Left lung (tissue), 14 donors: ENCODE measurements at places on chromosomes 12 and 14. TPM values are rescaled to one million over a fixed set of nuclear protein-coding genes. Genes with fewer than 3 reads are reported as not detected.

DAO gene
- total RNA-seq = not detected

NOXRED1 gene
- 0.45 TPM for total RNA-seq

HOXC12 gene
- not detected for total RNA-seq

PKP2 gene
- total RNA-seq = 1.5 TPM

SLC5A8 gene
- total RNA-seq = 1.0 TPM

USP44 gene
- total RNA-seq = 13.4 TPM

GRCh38 chr12:24695657-24696329 lies 253.1 kb downstream of the BCAT1 start:
- no peak overlapping the region for H3K27ac ChIP-seq
- no peaks in the 10 kb centered on the region for H3K36me3 ChIP-seq
- H3K4me1 ChIP-seq = peaks cover 13% of the 10 kb centered on the region
- no peaks in the 10 kb centered on the region for H3K27me3 ChIP-seq

GRCh38 chr14:91872011-91872501 lies 4.7 kb upstream of the TC2N start:
- no peak overlapping the region for H3K4me3 ChIP-seq
- DNase-seq = no peak
- no peaks in the 10 kb centered on the region for H3K27me3 ChIP-seq
- peak overlapping the region; percentile 68 for H3K27ac ChIP-seq
- peaks cover 7% of the 10 kb centered on the region for H3K36me3 ChIP-seq

- H3K36me3 ChIP-seq = no peaks in the 10 kb centered on the region
- H3K4me1 ChIP-seq = peaks cover 3% of the 10 kb centered on the region
- no peak for DNase-seq
- no peak overlapping the region for H3K27ac ChIP-seq
Observed at GRCh38 chr12:67774983-67775587, 126.5 kb downstream of the DYRK2 start.

DNA sequence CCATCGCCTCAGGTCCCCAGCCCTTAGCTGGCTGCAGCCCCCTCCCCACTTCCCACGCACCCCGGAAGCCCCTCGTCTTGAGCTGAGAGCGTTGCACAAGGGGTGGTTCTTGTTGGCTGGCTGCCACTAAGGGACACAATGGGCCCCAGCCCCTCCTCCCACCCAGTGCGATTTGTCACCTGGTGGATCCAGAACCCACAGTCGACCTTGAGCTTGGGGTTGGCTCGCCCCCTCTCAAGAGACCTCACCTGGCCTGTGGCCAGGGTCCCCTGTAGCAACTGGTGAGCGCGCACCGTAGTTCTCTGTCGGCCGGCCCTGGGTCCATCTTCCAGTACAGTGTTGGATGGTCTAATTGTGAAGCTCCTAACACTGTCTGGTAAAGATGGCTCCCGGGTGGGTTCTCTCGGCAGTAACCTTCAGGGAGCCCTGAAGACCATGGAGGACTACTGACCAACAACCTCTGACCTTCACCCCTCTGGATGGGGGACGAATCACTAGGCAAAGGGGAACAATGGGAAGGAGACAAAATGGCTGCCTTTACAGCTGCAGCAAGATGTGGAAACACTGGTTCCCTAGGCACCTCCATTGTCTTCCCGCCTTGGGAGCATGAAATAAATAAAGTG lies 6.6 kb downstream of the PHB2 start:
- peak overlapping the region; percentile 83 for H3K27ac ChIP-seq
- H3K4me3 ChIP-seq = peak overlapping the region; percentile 47
- no peaks in the 10 kb centered on the region for H3K27me3 ChIP-seq

DNA sequence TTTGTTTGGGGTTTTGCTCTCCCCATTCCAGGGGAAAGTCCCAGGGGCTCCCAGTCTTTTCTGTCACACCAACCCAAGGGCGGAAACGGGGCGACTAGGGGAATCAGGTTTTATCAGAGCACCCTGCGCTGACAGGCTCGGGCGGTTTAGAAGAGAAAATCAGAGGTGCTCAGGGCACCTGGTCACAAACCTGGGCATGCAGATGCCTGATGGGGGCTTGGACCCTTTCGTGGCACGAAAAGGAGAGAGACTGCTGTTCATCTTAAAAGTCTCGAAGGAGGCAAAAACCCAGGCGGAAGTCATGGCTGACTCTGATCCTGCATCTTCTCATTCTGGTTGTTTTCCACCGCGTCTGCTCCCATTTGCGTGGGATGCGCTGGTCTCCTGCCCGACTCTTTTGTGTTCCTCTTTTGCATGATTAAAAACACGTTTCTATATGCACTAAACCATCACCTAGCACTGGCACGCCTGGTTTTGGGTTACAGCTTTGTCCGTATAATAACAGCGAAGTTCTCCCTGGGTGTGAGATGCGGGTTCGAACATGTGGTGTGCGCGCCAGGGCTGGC lies 13.2 kb downstream of the OTX2 start:
- no peaks in the 10 kb centered on the region for H3K4me1 ChIP-seq
- H3K4me3 ChIP-seq = no peak overlapping the region
- H3K36me3 ChIP-seq = no peaks in the 10 kb centered on the region
- H3K27ac ChIP-seq = no peak overlapping the region

DNA sequence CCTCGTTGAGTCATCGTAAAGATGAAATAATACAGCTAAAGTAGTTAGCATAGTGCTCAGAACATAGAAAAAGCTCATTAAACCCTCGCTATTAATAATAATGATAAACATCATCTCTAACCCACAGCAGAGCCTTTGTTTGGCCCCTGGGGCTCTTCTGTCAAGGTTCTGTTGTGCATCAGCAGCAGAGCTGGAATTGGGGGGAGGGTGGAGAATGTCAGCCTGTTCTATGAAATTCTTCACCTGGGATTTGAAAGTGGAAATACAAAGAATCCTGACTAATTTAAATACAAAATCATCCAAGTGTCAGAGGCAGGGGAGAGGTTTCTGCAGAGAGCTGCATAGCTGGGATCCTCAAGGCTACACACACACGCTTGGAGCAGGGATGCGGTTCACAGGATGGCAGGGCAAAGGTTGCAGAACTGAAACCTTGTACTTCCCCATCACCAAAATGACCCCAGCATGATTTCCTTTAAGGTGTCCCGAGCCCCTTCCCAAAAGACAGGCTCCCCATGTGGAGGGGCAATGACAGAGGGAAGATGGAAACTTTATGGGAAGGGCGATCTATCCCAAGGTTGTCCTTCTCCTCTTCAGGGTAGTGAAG lies 71.8 kb downstream of the DAD1 start:
- no peaks in the 10 kb centered on the region for H3K36me3 ChIP-seq
- H3K4me3 ChIP-seq = no peak overlapping the region
- H3K4me1 ChIP-seq = peaks cover 5% of the 10 kb centered on the region
- no peak overlapping the region for H3K27ac ChIP-seq
- no peak for DNase-seq

GRCh38 chr12:22325218-22325617 lies 9.3 kb downstream of the ST8SIA1 start:
- no peaks in the 10 kb centered on the region for H3K27me3 ChIP-seq
- no peak overlapping the region for H3K27ac ChIP-seq
- no peak overlapping the region for H3K4me3 ChIP-seq
- H3K4me1 ChIP-seq = peaks cover 4% of the 10 kb centered on the region
- no peaks in the 10 kb centered on the region for H3K36me3 ChIP-seq

DNA sequence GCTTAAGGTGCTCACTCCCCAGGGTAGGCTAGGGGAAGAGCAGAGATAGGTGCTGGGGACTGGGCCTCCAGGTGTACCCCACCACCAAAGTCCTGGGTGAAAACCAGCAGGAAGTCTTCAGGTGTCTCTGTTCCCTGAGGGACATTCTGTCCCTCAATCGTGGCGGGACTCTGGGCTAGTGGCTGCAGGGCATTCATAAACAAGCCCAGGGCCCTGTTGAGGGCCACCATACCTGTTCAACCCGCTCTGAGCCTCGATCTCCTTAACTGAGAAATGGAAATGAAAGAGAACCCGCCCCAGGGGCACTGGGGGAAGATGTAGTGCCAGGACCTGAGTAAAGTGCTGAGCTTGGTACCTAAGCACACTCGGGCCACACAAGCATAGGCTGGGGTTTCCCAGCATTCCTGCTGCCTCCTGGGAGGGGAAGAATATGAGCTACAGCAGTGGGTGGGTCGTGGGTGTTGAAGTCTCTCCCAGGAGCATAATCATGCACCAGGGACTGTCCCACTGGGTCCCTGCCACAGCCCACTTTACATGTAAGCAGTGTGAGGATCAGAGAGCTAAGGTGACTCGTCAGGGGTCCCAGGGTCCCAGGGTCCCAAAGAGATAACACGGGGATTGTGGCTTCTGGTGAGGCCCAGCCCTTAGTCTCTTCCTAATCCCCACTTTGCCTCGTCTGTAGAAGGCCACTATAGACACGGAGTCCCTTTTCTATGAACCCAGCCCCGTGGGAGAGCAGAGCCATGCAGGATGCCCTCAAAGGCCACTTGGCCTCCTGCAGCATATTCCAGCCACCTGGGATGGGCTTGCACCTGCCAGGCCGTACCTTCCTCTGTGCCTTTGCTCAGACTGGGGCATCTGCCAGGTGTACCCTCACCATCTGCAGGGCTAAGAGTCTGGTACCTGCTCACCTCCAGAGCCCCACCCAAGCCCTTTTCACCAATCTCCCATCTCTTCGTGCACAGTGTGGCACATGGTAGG lies 14.4 kb downstream of the FAM222A start:
- H3K4me1 ChIP-seq = no peaks in the 10 kb centered on the region
- no peak overlapping the region for H3K4me3 ChIP-seq
- DNase-seq = no peak

DNA sequence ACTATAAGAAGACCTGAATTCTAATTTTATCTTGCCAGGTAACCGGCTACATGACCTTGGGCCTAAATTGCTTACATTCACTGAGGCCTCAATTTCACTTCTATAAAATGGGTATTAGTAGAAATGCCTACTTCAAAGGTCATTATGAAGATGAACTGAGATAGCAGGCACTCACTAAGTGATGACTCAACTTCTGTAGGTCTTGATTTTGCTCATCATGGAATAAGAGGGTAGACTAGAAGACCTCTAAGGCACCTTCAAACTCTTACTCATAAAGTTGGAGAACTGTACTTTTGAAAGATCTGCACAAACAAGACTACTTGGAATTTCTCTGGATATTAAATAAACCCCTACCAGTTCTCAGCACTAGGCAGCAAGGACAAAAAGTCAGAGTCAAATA lies 39.3 kb upstream of the FRMD6 start:
- H3K4me1 ChIP-seq = no peaks in the 10 kb centered on the region
- H3K4me3 ChIP-seq = no peak overlapping the region
- DNase-seq = no peak
- H3K27ac ChIP-seq = no peak overlapping the region

GRCh38 chr12:17810399-17810798 lies 279.6 kb downstream of the RERGL start:
- H3K27ac ChIP-seq = no peak overlapping the region
- H3K36me3 ChIP-seq = no peaks in the 10 kb centered on the region
- no peak for DNase-seq
- no peaks in the 10 kb centered on the region for H3K27me3 ChIP-seq

DNA sequence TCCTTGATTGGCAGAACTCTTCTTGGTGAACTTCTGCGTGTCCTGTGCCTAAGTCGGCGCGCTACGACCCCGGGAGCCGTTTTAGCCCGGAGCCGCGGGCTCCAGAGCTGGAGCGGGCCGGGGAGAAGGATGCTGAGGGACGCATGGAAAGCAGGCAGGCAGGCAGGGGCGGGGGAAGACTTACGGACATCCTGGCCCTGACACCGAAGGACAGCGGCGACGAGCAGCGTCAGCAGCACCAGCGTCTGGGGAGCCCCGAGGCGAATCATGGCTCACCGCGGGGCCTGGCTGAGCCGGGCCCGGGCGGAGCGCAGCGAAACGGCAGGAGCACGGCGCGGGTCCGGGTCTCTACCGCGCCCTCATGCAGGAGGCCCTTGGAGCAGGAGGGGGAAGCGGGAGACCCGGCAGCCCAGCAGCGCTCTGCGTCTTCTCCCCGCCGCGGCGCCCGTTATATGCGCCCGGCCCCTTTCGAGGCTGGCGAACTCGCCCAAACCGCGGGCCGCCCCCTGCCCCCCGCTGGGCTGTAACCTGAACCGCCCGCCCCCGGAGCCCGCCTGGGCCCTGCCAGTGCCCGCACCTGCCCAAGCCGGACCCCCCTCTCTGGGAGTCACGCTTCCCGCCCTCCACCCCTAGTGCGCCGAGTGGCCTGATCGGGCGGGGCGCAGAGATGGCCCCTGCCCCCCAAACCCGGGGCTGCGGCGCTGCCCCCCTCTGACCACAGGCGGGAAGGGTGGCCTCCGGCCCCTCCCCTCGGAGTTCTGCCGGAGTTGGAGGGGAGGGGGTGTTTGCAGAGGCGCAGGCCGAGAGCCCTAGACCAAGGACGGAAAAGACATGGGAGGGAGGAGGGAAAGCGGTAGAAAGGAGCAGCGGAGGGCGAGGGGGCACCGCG lies at the start of gene COL2A1:
COL2A1 (minus strand) TSS at position 424 of the 889 bp plus-strand sequence; CDS start at position 269, 155 bp downstream.
- DNase-seq = no peak
- peak within 1 kb of the TSS; percentile 1 for H3K4me3 ChIP-seq
- peaks cover 77% of the 10 kb centered on the region for H3K27me3 ChIP-seq
- H3K36me3 ChIP-seq = no peaks in the 10 kb centered on the region

DNA sequence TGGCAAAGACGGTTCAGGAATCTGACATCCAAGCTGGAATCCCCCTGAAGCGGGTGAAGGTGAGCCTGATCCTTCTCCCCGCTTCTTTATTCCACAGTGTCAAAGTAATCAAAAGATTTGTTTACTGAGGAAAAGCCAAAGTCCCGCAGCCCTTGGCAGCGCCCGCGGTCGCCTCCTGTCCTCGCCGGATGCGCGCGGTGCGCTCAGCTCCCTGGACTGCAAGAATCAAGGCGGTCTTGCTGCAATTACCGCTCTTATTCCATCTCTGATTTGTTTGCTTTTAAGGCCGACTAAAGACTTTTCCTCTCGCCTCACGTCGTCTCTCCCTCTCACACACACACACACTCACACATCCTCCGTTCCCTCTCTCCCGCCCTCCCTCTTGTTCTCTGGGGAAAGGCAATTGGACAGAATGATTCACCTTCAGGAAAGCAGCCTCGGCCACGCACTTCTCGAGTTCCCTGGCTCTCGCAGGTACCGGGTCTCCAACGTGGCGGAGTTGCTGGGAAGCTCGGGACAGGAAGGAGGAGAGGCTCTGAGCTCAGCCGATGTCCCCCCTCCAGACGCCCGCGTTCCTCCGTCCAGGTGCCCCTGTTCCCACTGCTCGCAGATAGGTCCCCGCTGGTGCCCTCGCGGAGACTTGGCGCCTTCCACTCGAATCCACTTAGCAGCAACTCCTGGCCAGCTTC lies 68.6 kb upstream of the USP15 start:
- DNase-seq = no peak
- H3K36me3 ChIP-seq = no peaks in the 10 kb centered on the region
- peak overlapping the region; percentile 12 for H3K4me3 ChIP-seq
- H3K27ac ChIP-seq = no peak overlapping the region
- peaks cover 31% of the 10 kb centered on the region for H3K27me3 ChIP-seq
- peaks cover 29% of the 10 kb centered on the region for H3K4me1 ChIP-seq
